ENCODE measurements at places on chromosomes 11 and 22.

DNA sequence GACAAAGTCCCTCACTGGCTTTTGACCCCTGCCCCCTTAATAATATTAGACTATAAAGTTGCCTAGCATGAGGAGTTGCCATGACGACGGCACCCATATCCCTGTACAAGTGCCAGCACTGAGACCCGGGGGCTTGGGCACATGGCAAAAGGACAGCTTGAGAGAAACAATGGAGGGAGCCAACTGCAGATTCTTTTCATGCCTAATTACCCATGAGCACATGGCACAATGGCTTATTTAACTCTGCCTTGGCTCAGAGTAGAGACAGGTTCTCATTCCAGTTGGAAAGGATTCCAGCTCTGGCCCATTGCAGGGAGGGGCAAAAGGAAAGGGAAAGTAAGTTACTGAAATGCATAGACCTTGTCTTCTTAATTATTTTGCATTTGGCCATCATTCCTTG is 261.2 kb upstream of the UBASH3B start:
- DNase-seq = no peak

DNA sequence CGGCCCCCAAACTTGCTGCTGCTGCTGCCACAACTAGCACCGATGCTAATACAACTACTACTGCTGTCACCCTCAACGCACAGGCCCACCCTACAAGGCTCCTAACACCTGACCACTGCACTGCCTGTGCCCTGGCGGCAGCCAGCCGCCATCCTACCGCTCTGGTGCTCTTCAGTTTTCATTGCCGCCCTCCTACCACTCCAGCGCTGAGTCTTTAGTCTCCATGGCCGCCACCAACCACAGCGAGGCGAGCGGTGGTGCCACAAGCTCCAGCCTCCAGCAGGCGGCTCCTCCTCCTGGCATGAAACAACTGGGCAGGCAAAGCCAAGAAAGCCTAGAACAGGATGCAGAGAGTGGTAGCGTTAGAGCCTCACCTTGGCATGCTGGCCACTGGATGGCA is 5.0 kb upstream of the RFPL3 start:
- no peak for DNase-seq

DNA sequence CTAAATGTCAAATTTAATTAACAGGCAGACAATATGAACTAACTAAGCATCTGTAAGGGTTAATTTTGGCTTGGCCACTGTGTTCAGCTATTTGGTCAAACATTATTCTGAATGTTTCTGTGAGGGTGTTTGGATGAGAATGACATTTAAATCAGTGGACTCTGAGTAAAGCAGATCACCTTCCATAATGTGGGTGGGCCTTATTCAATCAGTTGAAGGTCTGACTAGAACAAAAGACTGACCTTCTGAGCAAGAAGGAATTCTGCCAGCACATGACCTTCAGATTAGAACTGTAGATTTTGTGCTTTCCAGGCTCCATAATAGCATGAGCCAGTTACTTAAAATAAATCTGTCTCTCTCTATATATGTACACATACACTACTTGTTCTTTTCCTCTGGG is 12.0 kb upstream of the EED start:
- no peak for DNase-seq

- no peak for DNase-seq
These were observed 8.4 kb downstream of the LRRC74B start for GRCh38 chr22:21054046-21054713.

- no peak for DNase-seq
These were observed 4.9 kb downstream of the PLXNB2 start for GRCh38 chr22:50302564-50302963.

GRCh38 chr22:46663436-46664100 is 43.4 kb downstream of the GRAMD4 start:
- no peak for DNase-seq

DNA sequence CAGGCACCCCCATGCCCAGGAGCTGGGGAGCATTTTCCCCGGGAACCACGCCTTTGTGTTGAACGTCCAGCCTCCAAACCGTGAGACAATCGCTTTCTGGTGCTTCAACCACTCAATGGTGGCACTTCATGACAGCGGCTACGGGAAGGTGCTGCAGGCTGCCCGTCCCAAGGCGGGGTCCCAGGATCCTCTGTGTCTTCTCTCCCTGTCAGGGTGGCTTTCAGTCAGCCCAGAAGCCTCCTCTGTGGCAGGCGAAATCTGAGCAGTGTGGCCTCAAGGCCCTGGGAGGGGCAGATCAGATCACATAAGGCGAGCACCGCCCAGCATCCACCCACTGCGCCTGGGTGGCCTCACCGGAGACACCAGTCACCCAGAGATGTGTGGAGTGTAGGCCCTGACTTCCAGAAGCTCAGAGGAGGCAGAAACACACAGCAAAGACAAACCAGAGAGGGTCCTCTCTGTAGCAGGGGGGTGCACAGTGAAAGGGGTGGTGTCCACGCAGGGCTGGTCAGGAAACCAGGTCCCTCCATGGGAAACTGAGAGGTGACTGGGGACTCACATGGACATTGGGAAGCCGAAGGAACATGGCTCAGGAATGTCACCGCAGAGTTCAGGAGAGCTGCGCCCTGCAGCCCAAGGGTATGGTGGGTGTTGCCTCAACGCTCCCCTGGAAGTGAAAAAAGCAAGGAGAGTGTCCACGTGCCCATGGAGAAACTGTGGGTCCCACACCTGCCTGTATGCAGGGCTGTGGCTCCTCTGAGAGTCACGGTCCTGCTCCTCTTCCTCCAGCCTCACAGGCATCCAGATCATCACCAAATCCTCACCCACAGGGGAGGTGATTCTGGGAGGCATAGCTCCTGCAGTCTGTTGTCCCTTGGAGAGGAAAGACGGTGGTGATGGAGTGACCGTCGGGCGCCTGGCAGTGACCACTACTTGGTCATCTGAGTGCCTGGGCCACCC is 1420.7 kb downstream of the TBC1D22A start:
- no peak for DNase-seq

- DNase-seq = no peak
These were observed 54.5 kb upstream of the ZBTB44 start for GRCh38 chr11:130369141-130369691.

- no peak for DNase-seq
These were observed 16.8 kb downstream of the PANX1 start for GRCh38 chr11:94145431-94145830.

- no peak for DNase-seq
These were observed 62.1 kb downstream of the FAT3 start for GRCh38 chr11:92286709-92287108.

- peak; percentile 56 for DNase-seq
These were observed 886 bp downstream of the PITPNM1 start for GRCh38 chr11:67504005-67504949.

- DNase-seq = no peak
These were observed 70.2 kb downstream of the CTTN start for GRCh38 chr11:70468256-70469195.

DNA sequence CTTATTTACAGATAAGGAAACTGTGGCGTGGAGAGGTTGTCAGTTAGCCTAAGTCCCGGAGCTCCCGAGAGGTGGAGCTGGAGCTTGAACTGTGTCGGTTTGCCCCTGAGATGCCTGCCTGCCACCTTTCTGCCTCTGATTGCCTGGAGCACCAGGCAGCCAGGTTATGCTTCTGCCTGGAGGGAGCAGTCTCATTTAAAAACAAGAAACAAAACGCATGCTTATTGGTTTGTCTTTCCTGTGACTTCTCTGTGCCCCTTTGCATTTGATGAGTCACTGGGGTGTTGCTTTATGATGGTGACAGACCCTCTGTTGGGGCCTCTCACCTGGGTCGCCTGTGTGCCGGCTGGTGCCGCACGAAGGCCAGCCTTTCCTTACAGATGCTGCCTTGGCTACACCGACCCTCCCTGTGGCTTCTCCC is 12.2 kb downstream of the AP2A2 start:
- DNase-seq = no peak

- no peak for DNase-seq
These were observed 67.8 kb downstream of the RASSF10 start for GRCh38 chr11:13076961-13077360.

DNA sequence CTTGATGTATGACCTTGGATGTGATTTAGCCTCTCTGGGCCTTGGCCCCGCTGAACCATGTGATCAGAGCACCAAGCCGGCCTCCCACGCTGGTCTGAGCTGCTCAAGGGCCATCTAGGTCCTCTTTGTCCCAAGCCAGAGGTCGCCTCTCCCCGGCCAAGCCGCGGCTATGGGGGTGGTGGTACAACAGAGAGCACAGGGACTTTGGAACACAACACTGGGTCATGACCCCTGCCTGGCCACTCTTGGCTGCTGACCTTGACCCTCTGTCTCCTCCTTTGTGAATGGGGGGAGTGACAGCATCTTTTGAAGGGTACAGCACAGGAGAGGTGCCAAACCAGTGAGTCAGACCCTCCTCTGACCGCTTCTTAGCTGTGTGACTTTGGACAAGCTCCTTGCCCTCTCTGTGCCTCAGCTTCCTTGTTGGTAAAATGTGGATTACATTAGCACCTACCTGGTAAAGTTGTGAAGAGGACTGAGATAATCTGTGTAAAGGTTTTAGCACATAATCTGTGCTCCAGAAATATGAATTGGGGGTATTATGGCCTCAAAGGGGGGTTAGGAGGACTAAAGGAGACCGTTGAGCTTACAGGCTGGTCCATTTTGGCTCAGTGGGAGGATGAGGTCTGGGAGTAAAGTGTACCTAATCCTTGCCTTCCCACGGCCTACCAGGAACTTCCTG is 4.7 kb downstream of the SCYL1 start:
- DNase-seq = no peak

- no peak for DNase-seq
These were observed 102.9 kb downstream of the MTNR1B start for GRCh38 chr11:93072229-93072914.

DNA sequence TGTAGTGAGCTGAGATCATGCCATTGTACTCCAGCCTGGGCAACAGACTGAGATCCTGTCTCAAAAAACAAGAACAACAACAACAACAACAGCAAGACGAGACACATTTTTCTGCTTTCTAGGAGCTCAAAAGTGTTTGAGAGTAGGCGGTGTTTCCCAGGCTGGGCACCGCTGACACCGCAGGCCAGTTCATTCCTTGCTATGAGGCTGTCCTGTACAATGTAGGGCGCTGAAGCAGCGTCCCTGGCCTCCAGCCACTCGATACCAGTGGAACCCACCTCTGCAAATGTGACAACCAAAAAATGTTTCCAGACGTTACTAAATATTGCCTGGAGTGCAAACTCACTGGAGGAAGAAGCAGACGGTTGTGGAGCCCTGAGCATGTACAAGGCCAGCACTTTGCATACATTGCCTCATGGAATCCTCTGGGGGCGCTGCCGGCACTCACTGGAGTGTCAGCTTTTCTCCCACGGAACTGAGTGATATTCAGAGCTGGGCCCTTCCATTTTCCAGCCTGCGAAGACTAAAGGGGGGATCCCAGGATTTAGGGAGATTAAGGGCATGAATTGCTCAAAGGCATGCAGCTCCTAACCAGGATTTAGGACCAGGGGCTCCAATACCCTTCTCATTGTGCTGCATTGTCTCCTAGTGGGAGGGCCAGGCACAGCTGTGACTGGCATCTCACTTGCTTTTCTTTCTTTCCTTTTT is 5.8 kb upstream of the MIEF1 start:
- no peak for DNase-seq

- no peak for DNase-seq
These were observed 14.1 kb downstream of the EPS8L2 start for GRCh38 chr11:720017-720641.

DNA sequence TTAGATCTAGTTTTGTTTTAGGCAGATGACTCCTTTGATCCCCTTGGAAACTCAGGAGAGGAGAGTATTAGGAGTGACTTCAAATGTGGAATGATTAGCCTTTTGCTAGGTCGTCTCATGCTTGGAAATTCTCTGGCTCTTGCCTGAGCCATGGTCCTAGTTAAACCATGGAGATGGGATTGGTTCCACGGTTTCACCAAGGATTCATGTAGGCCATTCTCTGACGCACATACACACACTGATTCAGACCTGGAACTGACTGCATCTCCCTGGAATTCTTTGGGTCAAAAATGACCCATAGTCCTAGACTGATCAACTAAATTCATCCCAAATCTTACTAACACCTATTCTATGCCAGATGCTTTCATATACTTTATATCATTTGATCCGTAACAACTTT is 56.5 kb downstream of the POLD3 start:
- no peak for DNase-seq
